HS-5 (cell line): ENCODE measurements at places on chromosomes 16 and 17.

DNA sequence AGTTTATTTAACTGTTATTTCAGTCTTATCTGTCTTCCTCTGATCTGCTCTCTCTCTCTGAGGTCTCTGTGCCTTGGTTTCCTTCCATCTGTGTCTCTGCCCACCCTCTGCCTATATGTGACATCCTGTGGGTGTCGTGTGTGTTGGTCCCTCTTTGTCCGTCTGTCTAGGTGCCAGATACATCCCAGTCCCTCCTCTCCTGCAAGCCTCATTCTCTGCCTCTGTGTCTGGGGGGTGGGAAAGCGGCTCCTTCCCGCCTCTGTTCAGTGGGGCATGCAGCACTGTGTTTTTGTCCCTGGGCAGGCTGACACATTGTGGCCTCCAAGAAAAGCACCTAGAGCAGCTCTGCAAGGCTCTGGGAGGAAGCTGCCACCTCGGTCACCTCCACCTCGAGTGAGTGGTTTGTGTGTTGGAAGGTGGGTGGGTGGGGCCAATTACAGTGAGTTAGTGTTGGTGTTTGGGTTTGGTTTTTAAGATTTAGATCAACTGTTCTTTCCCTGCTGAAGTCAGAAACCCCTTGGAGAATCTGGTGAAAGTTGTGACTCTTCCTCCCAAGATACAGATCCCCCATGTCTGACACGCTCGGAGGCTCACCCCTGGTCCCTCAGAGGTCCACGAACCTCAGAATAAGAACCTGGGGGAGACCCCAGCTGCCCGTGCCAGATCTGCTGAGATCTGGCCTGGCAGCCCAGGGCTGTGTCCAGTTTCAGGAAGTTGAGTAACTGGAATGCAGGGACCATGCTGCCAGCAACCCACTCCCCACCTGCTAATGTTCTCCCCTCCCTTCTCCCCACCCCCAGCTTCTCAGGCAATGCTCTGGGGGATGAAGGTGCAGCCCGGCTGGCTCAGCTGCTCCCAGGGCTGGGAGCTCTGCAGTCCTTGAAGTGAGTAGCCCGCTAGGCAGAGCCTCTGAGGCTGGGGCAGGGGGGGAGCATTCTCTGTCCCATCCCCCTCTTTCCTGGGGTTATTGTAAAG lies 50.9 kb upstream of the CPNE2 start:
- DNase-seq, result no peak

DNA sequence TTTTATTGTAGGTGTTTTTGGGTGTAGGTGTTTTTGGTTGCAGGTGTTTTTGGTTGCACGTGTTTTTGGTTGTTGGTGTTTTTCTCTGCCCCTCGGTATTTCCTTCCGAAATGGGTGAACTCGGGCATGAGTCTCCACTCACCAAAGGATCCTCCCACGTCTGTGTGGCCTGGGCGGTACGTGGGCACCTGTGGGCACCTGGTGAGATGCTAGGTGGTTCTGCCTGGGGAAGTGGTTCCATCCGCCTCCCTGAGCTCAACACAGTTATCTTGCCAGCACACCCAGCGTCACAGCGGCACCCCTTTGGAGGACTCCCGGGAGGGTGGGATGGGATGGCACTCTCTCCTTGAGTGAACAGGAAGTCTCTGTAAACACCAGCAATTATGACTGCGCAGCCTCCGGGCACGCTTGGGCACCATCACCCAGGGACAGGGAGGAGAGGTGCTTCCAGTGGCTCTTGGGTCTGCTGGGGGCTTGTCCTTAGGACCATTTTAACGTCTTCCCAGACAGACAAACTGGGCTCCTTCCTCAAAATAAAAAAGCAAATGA lies 29.8 kb downstream of the COX4I1 start:
- no peak for DNase-seq

GRCh38 chr17:36209575-36209974 lies 1.3 kb upstream of the CCL4L2 start:
- DNase-seq, result no peak

- peak; percentile 20 for DNase-seq
These were observed 90.5 kb upstream of the SOX9 start for GRCh38 chr17:72030067-72030899.

DNA sequence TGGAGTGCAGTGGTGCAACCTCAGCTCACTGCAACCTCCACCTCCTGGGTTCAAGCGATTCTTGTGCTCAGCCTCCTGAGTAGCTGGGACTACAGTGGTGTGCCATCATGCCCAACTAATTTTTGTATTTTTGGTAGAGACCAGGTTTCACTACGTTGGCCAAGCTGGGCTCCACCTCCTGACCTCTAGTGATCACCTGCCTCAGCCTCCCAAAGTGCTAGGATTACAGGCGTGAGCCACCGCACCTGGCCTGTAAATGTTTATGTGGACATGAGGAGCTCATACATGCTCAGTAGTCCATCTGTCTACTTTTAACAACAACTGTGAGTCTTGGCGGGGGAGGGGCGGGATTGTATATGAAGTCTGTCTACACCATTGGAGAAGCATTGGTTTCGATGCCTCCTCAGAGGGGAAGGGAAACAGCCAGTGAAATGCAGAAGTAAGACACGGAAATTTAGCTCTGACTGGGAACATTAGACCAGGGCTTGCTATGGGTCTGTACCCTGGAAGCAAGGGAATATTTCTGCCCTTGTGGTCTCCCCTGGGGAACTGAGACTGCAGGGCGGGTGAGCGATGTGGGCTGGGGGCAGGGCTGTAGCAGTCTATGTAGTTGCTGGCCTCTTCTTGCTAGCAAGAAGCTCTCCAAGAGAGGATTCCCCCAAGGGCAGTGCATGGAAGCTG lies 9.3 kb downstream of the NUBP1 start:
- DNase-seq, result no peak

GRCh38 chr16:83253521-83253920 lies 554.3 kb upstream of the HSBP1 start:
- DNase-seq, result no peak

DNA sequence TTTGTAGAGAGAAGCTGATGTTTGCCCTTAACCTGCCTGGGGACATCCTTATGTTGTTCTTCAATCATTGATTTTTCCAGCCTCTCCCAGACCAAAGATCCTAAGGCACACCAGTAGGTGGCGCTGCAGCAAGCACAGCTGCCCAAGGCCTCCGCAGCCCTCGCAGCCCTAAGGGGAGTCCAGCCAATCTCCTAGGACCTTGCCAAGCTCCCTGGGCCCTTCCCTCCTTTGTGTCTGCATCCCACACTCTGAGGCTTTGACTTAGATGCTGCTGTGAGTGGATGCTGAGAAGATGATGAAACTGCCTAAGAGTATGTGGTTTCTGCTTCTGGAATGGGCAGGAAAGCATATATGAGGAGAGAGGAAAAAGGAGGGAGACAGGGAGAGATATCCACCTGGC lies 47.1 kb downstream of the SPACA3 start:
- DNase-seq, result no peak
